Neuronal stem cell (in vitro differentiated cells): ENCODE measurements at places on chromosomes 6 and 20.

GRCh38 chr6:63097222-63097621, 114.0 kb upstream of the FKBP1C start:
- H3K36me3 ChIP-seq, result no peaks in the 10 kb centered on the region
- H3K27ac ChIP-seq, result no peak overlapping the region
- no peaks in the 10 kb centered on the region for H3K27me3 ChIP-seq
- DNase-seq, result no peak

GRCh38 chr6:79985128-79985527, 19.3 kb upstream of the TTK start:
- no peaks in the 10 kb centered on the region for H3K27me3 ChIP-seq
- no peak overlapping the region for H3K4me3 ChIP-seq
- DNase-seq, result no peak
- no peaks in the 10 kb centered on the region for H3K4me1 ChIP-seq
- no peaks in the 10 kb centered on the region for H3K36me3 ChIP-seq

DNA sequence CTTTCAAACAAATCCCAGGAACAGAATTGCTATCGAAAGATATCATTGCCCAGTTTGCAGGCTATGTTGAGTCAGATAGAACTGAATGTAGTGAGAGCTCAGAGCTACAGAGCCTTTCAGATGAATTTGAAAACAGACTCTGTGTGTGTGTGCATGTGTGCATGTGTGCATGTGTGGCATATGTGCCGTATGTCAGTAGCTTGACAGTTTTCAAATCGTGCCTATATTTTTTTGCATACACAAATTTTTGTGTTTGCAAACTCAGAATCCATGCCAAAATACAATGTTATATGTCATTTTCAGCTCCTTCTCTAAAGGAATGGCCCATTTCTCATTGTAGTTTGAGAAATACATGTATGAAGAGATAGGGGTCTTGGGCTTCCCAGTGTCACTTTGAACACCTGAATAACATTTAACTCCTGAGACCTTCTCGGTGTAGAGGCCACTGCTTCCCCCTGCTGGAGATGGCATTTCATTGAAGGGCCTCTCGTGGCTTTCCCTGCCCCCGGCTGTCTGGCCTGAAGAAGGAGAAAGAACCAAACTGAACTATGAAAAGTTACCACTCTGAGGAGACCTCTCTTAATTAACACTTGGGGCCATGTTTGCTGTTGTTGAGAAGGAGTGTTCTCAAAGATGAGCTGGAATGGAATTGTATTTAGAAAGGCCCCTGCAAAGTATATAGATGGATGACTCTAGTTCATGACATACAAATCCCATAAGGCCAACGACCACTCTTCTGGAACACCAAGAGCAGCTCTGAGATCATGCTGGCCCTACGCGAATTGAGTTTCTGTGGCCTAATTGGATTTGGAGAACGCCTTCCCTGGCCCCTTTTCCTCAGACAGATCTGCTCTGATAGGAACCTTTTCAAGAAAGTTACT, 58.7 kb downstream of the VAPB start:
- peaks cover 9% of the 10 kb centered on the region for H3K36me3 ChIP-seq
- H3K27ac ChIP-seq, result no peak overlapping the region
- no peak overlapping the region for H3K4me3 ChIP-seq
- peak; percentile 27 for DNase-seq
- no peaks in the 10 kb centered on the region for H3K27me3 ChIP-seq

DNA sequence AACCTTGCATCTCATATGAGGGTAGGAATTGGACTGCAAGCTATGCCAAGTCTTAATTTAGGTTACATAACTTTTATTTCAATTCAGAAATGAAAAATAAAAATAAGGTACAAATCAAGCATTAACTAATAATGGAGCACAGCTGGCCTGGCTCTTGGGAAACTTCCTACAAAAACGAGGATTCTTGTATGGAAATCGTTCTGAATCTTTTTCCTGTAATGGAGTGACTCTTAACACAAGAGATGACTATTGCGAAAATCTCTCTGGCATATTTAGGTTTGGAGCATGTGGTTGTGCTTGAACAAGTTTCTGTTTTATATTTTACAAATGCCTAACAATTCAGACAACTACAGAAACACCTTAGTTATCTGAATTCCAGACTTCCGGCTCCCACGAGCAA, 34.0 kb upstream of the PI16 start:
- H3K4me3 ChIP-seq, result no peak overlapping the region
- no peaks in the 10 kb centered on the region for H3K27me3 ChIP-seq
- peaks cover 2% of the 10 kb centered on the region for H3K4me1 ChIP-seq
- no peak overlapping the region for H3K27ac ChIP-seq

GRCh38 chr6:39206250-39206721, 23.0 kb downstream of the KCNK5 start:
- no peak for DNase-seq
- no peaks in the 10 kb centered on the region for H3K36me3 ChIP-seq
- H3K27ac ChIP-seq, result no peak overlapping the region

GRCh38 chr6:15522856-15523529, 139.8 kb downstream of the DTNBP1 start:
- no peaks in the 10 kb centered on the region for H3K27me3 ChIP-seq
- H3K4me1 ChIP-seq, result no peaks in the 10 kb centered on the region
- no peak overlapping the region for H3K27ac ChIP-seq
- peaks cover 40% of the 10 kb centered on the region for H3K36me3 ChIP-seq
- H3K4me3 ChIP-seq, result no peak overlapping the region

- H3K27me3 ChIP-seq, result no peaks in the 10 kb centered on the region
- no peak overlapping the region for H3K4me3 ChIP-seq
- peaks cover 4% of the 10 kb centered on the region for H3K4me1 ChIP-seq
Measured at GRCh38 chr6:38168699-38169098, 349.2 kb downstream of the ZFAND3 start.
